Stomach (tissue), 19 donors: ENCODE measurements at places on chromosomes 4 and X.
A peak's percentile ranks its signal among the peaks of the same experiment; 100 is the strongest.

- DNase-seq, result no peak
- no peaks in the 10 kb centered on the region for H3K36me3 ChIP-seq
- no peaks in the 10 kb centered on the region for H3K27me3 ChIP-seq
- H3K4me1 ChIP-seq, result no peaks in the 10 kb centered on the region
- no peak overlapping the region for H3K27ac ChIP-seq
These were observed 23.1 kb upstream of the CAMK2D start for GRCh38 chr4:113784497-113785250.

DNA sequence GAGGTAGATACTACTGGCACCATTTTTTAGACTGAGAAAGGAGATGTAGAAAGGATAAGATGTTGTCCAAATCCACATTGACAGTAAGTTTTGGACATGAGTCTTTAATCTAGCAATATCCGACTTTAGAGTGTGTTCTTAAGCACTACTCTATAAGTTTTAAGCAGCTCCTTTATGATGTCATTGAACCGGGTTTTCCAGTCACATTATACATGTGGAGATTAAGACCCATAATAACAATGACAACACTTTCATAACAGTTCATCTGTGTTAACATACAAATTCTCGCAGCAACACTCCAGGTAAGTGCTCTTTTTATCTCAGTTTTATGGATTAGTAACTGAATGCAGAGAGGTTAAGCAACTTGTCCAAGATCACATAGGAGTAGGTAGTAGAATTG lies 30.3 kb upstream of the CXCL8 start:
- H3K4me1 ChIP-seq, result peaks cover 20% of the 10 kb centered on the region
- H3K36me3 ChIP-seq, result no peaks in the 10 kb centered on the region
- DNase-seq, result no peak

- no peak overlapping the region for H3K4me3 ChIP-seq
- no peaks in the 10 kb centered on the region for H3K36me3 ChIP-seq
- no peak overlapping the region for H3K27ac ChIP-seq
- no peaks in the 10 kb centered on the region for H3K27me3 ChIP-seq
- no peaks in the 10 kb centered on the region for H3K4me1 ChIP-seq
- no peak for DNase-seq
These were observed 70.3 kb downstream of the PPEF2 start for GRCh38 chr4:75831856-75832405.

GRCh38 chr4:1400191-1400805 lies 5.9 kb downstream of the NKX1-1 start:
- H3K4me1 ChIP-seq, result peaks cover 17% of the 10 kb centered on the region
- H3K27me3 ChIP-seq, result peaks cover 62% of the 10 kb centered on the region
- H3K36me3 ChIP-seq, result no peaks in the 10 kb centered on the region

DNA sequence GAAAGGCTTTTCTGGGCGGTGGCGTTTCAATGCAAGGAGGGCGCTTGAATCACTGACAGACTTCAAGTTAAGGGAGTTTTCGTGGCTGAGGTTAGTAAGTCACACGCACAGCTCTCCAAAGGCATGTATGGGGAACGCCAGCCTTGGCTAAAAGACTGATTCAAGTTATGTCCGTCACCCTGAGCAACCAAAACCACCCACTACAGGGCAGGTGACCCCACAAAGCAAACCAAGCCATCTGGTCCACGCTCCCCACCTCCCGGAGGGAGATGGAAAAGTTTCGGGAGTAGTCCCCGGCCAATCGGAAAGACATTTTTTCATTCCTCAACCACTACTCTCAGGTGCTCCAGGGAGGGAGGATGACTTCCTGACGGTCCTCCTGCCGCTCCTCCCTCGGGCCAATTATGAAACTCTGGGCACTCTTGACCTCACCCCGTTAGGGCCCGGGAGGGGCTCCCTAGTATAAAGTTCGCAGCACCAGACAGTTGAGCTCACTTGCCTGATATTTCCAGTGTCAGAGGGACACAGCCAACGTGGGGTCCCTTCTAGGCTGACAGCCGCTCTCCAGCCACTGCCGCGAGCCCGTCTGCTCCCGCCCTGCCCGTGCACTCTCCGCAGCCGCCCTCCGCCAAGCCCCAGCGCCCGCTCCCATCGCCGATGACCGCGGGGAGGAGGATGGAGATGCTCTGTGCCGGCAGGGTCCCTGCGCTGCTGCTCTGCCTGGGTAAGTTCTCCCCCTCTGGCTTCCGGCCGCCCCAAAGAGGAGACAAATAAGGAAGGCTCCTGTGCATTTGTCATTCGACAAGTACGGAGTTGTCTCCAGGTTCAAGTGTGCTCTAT lies at the start of gene EREG:
TSS of gene EREG (plus strand) at position 494 of the 840 bp plus-strand sequence. CDS start at position 658, 164 bp downstream.
- no peak within 1 kb of the TSS for H3K27ac ChIP-seq
- no peaks in the 10 kb centered on the region for H3K36me3 ChIP-seq
- no peaks in the 10 kb centered on the region for H3K27me3 ChIP-seq
- H3K4me1 ChIP-seq, result peaks cover 15% of the 10 kb centered on the region
- peak; percentile 58 for DNase-seq

DNA sequence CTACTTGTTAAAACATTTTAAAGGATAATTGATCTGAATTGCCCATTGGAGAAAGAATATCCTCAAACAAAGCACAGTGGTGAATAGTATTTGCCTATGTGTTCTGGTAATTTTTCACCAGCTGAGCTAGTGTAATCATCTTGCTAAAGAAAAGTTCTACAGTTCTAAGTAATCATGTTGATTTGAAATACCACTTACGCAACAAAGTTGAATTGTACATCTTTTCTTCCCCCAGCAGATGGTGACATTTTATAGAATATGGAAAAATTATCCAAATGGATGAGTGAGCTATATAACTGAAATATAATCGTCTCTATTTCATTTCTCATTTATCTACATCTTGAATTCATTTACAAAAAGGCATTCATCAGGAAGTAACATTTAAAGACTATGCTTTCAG lies 9.7 kb upstream of the ZNF674 start:
- no peak overlapping the region for H3K27ac ChIP-seq
- no peaks in the 10 kb centered on the region for H3K4me1 ChIP-seq
- H3K4me3 ChIP-seq, result no peak overlapping the region
- no peaks in the 10 kb centered on the region for H3K27me3 ChIP-seq
- H3K36me3 ChIP-seq, result no peaks in the 10 kb centered on the region
- DNase-seq, result peak; percentile 20

DNA sequence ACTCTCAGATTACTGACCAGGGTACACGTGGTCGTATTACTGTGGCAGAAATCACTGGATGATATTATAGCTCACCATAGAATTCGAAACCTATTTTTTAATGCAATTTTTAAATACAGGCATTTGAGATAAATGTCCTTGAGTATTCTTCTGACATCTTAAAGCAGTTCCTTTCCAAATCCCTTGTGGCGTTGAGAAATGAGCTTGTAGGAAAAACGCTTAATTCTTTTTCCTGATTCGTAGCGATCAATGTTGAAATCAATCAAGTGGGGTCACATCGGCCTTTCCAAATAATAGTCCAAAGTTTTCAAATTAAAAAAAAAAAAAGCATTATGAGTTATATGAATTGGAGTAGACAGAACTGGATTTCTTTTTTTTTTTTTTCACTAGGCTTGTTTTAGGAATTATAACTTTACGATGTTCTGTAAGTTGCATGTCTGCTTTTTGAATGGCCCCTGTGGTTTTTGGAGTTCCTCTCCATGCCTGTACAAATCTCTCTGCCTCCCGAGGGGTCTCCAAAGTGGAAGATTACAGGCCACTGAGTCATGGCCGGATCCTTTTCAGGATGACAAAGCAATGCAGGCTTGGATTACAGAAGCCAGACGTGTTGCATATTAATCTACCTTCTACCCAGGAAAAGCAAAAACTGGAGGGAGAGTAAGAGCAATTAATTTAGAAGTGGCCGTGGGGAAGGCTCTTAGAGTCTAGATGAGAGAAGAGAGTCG lies 226.1 kb downstream of the SHOX start:
- H3K36me3 ChIP-seq, result no peaks in the 10 kb centered on the region
- H3K4me3 ChIP-seq, result no peak overlapping the region
- no peaks in the 10 kb centered on the region for H3K27me3 ChIP-seq
- no peak for DNase-seq
- H3K27ac ChIP-seq, result no peak overlapping the region

DNA sequence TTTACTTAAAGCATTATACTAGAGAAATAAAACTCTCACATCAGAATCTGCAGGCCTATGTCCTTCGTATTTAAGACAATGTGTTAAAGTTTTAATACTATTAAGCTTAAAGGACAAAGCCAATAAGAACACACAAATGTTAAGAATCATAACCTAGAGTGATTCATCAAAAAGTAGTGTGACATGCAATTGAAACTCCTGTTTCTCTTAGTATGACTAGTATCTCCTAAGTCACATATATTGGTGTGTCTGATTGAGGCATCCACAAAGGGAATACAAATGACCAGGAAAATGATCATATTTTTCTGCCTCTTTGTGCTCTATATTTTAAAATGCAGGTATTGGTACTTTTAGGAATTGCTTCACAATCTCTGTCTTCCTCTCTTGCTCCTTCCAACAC lies 23.8 kb downstream of the GPRASP3 start:
- H3K27me3 ChIP-seq, result no peaks in the 10 kb centered on the region
- H3K4me3 ChIP-seq, result no peak overlapping the region
- H3K36me3 ChIP-seq, result no peaks in the 10 kb centered on the region
- H3K4me1 ChIP-seq, result peaks cover 5% of the 10 kb centered on the region
- DNase-seq, result no peak
- H3K27ac ChIP-seq, result no peak overlapping the region

- H3K4me1 ChIP-seq, result no peaks in the 10 kb centered on the region
- no peaks in the 10 kb centered on the region for H3K27me3 ChIP-seq
- no peaks in the 10 kb centered on the region for H3K36me3 ChIP-seq
- no peak overlapping the region for H3K4me3 ChIP-seq
- no peak for DNase-seq
- no peak overlapping the region for H3K27ac ChIP-seq
These were observed 14.2 kb downstream of the COX7B2 start for GRCh38 chr4:46894826-46895225.

DNA sequence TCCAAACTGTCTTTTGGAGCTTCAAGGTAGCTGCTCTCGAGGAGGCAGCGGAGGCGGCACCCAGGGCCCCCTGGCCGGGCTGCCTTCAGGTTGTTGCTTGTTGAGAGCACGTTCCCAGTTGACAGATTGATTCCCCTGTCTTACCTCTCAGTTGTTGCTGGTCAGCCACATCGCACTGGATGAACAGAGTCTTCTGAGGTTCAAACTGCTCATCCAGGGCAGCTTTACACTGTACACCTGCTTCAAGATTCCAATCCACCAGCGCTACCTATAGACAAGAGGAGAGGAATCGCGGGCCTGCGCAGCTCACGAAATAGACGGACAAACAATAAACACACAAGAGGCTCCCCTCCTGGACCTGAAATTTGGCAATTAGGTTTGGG lies 497 bp downstream of the HPGD start:
- H3K27ac ChIP-seq, result peak overlapping the region; percentile 88
- H3K27me3 ChIP-seq, result no peaks in the 10 kb centered on the region
- peak; percentile 54 for DNase-seq

DNA sequence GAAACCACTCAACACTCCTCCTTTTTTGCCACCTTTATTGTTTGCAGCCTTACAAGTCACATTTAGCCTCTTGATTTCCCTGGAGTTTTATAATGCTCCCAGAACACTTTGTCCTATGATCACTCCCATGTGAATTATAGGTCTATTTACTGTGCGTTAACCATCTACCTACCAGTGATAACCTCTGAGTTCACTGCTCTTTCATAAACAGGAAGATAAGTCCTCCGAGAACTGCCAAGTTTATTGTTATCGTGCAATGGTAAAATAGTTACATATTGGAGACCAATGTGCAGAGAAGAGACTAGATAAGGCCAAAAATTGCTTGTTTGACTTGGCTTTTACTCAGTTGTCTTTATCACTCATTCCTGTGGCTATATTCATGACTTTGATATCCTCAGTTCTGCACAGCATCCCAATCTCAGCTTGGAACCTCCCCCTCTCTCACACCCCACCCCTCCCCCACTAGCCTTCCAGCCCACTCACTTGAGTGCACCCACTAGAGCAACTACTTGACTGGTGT lies 12.9 kb upstream of the NUDT9 start:
- H3K27ac ChIP-seq, result no peak overlapping the region
- no peaks in the 10 kb centered on the region for H3K27me3 ChIP-seq
- no peaks in the 10 kb centered on the region for H3K36me3 ChIP-seq
- no peak for DNase-seq

- H3K4me3 ChIP-seq, result no peak overlapping the region
- H3K27me3 ChIP-seq, result no peaks in the 10 kb centered on the region
- H3K4me1 ChIP-seq, result no peaks in the 10 kb centered on the region
- peaks cover 64% of the 10 kb centered on the region for H3K36me3 ChIP-seq
These were observed 25.7 kb upstream of the MND1 start for GRCh38 chr4:153318696-153319320.

DNA sequence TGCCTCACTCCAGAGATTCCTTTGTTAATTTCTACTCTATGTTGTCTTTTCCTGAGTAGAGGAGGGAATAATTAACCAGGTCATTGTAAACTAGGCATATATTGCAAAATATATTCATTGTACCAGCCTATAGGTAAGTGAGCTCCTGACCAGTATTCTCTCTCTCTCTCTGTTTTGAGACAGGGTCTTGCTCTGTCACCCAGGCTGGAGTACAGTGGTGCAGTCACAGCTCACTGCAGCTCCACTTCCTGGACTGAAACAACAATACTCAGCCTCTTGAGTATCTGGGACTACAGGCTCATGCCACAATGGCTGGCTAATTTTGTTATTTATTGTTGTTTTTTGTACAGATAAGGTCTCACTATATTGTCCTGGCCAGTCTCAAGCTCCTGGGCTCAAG lies 198.3 kb downstream of the ARAP2 start:
- DNase-seq, result no peak
- H3K4me1 ChIP-seq, result no peaks in the 10 kb centered on the region
- no peak overlapping the region for H3K27ac ChIP-seq
- no peaks in the 10 kb centered on the region for H3K27me3 ChIP-seq
- no peak overlapping the region for H3K4me3 ChIP-seq
- H3K36me3 ChIP-seq, result no peaks in the 10 kb centered on the region

GRCh38 chrX:15952212-15952611 lies 97.6 kb upstream of the AP1S2 start:
- H3K27me3 ChIP-seq, result no peaks in the 10 kb centered on the region
- no peak overlapping the region for H3K4me3 ChIP-seq
- DNase-seq, result no peak
- no peaks in the 10 kb centered on the region for H3K36me3 ChIP-seq
- H3K27ac ChIP-seq, result no peak overlapping the region
- no peaks in the 10 kb centered on the region for H3K4me1 ChIP-seq

- no peak for DNase-seq
These were observed 620.6 kb downstream of the BCOR start for GRCh38 chrX:39477031-39477761.

GRCh38 chrX:77628294-77629025 lies 157.6 kb downstream of the ATRX start:
- no peak overlapping the region for H3K4me3 ChIP-seq
- H3K4me1 ChIP-seq, result no peaks in the 10 kb centered on the region

DNA sequence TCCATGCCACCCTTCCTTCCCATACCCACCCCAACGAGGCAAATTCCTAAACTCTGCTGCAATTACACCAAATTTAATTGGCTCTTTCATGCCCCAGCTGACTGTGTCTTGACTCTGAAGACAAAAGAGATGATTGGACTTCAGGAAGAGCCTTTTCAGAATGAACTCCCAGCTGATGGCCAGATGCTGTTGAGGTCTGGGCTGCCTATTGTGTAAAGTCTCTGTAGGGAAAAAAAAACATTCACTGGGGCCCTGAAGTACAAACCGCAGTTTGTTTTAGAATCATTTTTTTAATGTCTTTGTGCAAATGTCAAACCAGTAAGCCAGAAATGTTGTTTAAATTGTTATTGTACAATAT lies 174.8 kb downstream of the HHIP start:
- H3K4me1 ChIP-seq, result no peaks in the 10 kb centered on the region
- no peak overlapping the region for H3K4me3 ChIP-seq
- no peak overlapping the region for H3K27ac ChIP-seq
- DNase-seq, result no peak

GRCh38 chrX:147739196-147739595 lies 172.5 kb upstream of the FMR1 start:
- no peaks in the 10 kb centered on the region for H3K36me3 ChIP-seq
- H3K4me1 ChIP-seq, result no peaks in the 10 kb centered on the region
- no peak overlapping the region for H3K27ac ChIP-seq
- no peaks in the 10 kb centered on the region for H3K27me3 ChIP-seq
- no peak overlapping the region for H3K4me3 ChIP-seq
- no peak for DNase-seq
